ENCODE measurements at places on chromosomes 3 and 15.

- DNase-seq: no peak
Measured at GRCh38 chr3:8856721-8857120, 87.3 kb upstream of the OXTR start.

- DNase-seq: peak; percentile 93
Measured at GRCh38 chr3:197906023-197906849, 43.8 kb upstream of the RPL35A start.

GRCh38 chr3:195150181-195151118 is 120.5 kb downstream of the XXYLT1 start:
- peak; percentile 23 for DNase-seq

DNA sequence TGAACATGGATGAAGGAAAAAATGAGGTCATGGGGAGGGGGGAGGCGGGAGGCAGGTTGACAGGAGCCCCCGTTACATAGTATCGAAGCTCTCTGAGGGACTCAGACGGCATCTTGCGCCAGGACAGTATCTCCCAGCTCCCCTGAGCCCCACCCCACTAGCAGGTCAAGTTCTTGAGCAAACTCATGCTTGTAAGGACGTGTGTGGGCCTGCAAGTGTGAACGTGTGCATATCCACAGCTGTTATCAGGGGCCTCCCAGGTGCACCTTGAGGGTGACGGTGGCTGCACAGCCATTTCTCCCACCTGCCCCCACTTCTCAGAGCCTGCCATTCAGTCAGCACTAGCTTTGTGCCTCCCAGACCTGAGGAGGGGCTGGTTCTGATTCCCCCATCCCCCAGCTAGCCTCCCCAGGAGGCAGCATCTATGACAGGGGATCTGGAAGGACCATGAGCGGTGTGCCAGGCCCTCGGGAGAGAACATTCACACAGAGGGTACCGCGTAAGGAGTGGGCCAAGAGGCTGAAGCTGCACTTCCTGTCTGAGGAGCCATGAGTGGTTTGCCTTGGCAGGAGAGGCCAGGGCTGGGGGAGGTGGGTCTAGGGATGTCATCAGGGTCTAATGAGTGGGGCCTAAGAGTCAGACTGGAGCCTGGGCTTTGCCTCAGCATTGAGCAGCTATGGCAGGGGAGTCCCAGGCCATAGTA is 2.9 kb downstream of the SEMA3F start:
- no peak for DNase-seq

DNA sequence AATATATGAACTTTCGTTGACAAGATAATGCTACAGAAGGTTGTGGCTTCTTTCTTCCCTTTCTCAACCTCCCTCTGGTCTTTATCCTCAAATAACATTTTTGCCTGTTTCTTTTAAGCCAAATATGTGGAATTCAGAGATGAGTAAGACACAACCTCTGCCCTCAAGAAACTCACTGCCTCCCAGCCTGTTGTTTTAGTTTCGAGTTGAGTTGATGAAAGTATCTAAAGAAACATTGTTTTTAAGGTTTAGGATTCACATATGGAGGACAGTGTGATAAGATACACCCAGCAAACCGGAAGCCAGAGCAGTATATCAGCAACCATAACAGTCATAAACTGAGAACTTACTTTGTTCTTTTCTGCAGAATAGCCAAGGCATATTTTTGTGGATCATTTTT is 218.6 kb downstream of the THSD4 start:
- DNase-seq: peak; percentile 49

DNA sequence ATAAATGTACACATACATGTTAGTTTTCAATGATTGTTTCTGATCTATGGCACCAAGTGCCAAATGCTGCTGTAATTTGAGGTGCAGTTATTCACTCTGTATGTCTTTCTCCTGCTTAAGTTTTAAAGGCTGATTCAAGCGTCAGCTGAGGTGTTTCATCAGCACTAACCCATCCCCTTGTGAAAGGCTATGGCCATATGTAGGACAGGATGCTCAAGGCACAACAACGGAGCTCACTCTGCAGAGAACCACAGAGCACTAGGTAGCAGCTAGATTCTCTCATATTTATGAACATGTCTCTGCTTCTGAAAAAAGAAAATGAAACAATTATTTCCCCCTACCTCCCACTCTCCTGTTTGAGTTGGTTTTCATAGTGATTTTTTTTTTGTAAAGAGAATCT is 340.0 kb upstream of the TMCO5A start:
- no peak for DNase-seq

DNA sequence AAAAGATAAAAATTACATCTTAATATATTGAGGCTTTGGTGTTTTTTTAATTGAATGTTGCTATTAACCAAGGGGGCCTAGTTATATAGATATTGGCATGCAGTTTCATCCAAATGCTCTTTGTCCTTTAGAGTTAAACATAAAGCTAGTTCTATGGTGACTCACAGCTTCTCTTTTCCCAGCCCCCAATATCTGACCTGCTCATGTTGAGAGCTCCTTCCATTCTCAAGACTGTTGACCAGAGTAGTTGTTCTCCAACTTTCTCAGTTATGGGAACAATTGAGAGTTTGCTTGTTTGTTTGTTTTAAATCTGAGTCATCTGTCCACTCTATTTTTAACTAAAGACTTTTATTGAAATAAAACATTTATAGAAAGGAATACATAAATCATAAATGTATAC is 15.8 kb upstream of the RARB start:
- DNase-seq: no peak

GRCh38 chr3:85864896-85865295 is 906.1 kb downstream of the CADM2 start:
- no peak for DNase-seq

DNA sequence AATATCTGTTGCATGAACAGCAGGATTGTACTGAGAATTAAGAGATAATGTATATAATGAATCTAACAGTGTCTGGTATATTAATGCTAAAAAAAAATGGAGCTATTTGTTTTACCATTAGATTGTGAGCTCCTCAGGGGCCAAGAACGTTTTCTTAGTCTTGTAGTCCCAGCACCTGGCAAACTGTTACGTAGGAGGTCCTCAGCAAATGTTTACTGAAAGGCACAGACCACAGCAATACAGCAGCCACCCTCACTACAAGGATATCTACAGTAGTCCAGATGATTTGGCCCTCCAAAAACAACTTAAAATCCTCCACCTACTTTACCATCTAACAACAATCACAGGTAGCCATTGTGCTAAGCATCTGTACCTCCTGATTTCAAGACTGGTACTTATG is 59.7 kb downstream of the MSL2 start:
- no peak for DNase-seq

DNA sequence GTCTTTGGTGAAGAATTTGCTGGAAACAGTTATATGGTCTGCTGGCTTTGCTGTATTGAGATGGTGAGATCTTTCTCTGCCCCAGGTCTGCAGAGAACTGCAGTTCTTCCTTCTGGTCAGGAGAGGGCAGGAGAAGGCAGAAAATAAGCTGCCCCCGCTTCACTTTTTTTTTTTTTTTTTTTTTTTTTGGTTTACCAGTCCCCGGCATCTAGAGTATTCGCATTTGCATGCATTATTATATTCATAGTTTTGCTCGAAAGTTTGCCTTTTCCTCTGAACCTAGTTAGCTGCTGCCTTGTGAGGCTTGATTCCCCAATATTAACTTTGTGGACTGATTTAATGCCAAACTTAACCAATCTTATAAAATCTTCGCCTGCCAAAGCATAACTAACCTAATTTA is 10.6 kb upstream of the PARL start:
- DNase-seq: peak; percentile 57

DNA sequence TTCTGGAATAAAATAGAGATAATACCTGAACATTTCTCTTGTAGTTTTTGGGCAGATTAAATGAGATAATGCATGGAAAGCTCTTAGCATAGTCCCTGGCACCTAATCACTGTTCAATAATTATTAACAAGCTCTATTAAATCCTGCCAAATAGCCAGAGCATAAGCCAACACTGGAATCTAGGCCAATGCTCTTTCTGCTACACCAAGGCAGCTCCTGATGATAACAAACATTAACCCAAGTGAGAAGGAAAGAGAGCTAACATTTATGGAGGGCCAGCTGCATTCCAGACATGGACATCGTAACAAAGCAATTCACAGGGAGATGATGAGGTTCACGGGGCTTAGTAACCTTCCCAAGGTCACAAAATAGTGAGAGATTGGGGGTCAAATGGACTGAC is 23.3 kb downstream of the LARP6 start:
- no peak for DNase-seq

GRCh38 chr3:9007213-9007612 is 43.9 kb upstream of the RAD18 start:
- DNase-seq: no peak

- no peak for DNase-seq
Measured at GRCh38 chr3:436053-436452, 239.5 kb downstream of the CHL1 start.

DNA sequence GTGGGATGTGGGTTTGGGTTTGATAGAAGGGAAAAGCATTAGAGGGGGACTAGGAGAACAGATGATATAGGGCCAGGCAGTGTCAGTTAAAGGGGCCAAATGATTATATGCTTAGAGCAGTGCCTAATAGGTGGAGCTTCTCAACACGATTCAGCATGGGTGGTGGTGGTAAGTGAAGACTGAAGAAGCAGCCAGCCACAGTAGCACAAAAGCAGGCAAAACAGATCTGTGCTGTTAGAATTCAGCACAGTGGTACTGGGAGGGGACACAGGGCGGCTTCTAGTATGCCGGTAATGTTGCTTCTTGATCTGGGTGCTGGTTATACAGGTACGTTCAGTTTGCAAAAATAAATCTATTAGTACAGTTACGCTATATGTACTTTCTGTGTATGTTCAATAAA is 25.5 kb downstream of the PDE8A start:
- DNase-seq: no peak

DNA sequence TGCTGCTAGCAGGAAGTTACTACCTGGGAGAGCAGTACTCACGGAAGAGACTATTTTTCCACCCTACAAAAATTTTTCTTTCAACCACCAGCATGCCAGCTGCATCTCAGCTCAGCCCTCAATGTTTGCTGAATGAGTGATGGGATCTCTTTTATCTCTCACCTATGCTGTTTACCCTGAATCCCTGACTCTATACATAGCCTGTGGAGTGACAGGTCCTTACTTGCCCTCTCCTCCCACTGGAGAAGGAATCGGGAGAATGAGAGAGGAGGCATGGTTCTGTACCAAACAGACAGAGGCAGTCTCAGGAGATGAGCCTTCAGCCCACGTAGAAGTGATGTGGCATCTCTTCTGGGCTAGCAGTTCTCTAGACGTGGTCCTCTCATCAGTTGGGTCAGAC is 6.7 kb upstream of the DGKG start:
- no peak for DNase-seq

- no peak for DNase-seq
Measured at GRCh38 chr3:132983143-132983770, 54.9 kb upstream of the TMEM108 start.

GRCh38 chr15:40251486-40252140 is 12.8 kb downstream of the PAK6 start:
- DNase-seq: no peak

DNA sequence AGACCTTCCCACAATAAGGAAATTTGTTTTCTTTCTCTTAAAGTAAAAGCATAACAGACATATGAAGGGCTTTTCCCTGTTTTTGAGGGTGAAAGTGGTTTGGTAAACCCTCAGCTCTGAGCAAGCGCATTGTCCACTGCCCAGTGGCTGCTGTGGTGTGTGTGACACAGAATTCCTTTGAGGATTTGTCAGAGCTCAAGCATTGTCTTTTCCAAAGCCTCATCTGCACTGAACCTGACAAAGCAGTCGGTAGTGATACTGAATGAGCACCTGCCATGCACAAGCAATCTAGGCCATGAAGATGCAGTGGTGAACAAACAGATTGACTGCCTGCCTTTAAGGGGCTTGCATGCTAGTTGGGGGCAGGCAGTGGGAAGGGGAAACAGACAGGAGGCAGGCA is 128.3 kb downstream of the PLCL2 start:
- DNase-seq: no peak

DNA sequence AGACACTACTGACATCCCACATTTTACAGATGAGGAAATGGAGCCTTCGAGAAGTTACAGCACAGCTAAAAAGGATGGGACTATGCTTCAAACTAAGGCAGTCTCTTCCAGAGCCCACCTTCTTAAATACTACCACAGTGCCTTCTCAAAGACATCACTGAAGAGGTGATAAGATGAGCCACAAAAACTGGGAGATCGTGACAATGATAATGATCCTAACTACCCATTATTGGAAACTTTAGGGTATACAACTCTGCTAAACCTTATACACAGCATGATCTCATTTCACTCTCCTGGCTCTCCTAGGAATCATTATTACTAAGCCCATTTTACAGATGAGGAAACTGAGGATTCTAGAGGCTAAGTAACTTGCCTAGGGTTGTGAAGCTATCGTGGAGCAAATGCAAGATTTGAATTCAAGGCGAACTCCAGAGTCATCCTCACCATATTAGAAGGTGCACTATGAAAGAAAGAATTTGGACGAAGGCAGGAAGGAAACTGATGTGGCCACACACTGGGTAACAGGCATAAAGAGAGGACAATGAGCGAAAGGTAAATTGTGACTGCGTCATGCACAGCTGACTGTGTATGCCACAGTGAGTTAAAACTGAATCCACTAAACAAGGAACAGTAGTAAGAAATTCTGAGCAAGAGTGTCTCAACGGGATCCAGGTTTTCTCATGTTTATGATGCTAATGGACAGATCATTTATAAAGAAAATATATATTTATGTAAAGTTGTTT is 55.4 kb downstream of the SUCLG2 start:
- DNase-seq: no peak

- DNase-seq: no peak
Measured at GRCh38 chr15:28192772-28193171, 93.7 kb upstream of the OCA2 start.

DNA sequence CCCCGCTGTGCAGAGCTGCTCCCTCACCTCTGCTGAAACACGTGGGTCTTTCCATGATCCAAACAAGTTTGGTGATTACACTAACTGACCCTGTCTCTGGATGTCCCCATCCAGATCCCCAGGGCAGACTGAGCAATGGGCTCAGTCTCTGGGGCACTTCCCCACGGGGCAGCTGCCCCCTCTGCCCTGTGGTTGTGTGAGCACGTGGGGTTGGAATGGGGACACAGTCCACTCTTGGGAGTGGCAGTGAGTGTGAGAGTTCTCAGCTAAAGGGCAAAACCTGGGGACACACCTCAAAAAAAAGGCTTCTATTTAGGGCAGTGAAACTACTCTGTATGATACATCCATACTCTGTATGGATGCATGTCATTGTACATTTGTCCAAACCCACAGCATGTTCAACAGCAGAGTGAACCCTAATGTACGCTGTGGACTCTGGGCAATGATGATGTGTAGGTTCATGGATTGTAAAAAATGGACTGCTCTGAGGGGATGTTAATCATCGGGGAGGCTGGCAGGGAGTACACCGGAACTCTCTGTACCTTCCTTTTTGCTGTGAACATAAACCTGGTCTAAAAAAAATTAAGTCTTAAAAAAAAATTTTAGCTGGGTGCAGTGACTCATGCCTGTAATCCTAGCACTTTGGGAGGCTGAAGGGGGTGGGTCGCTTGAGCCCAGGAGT is 49.9 kb upstream of the BLM start:
- no peak for DNase-seq
